Stimulated activated CD4-positive, alpha-beta T cell treated with anti-CD3 and anti-CD28 coated beads, Interleukin-15, amount 100 ng/mL, for 48 hours (primary cell): ENCODE measurements at places on chromosomes 13 and 19.

GRCh38 chr13:36088463-36088862 is 42.7 kb downstream of the DCLK1 start:
- DNase-seq: no peak

DNA sequence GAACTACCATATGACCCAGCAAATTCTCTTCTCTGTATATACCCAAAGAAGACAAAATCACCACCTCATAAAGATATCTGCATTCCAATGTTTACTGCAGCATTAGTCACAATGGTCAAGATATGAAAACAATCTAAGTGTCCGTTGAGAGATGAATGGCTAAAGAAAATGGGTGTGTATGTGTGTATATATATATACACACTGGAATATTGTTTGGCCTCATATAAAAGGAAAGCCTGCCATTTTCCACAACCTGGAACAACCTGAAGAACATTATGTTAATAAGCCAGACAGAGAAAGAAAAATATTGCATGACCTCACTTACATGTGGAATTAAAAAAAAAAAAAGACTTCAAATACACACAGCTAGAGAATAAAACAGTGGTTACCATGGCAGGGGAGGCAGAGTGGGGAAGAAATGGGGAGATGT is 29.5 kb upstream of the RBM26 start:
- no peak for DNase-seq

- no peak for DNase-seq
Observed at GRCh38 chr19:3466635-3467034, 13.7 kb downstream of the SMIM24 start.

- DNase-seq: no peak
Observed at GRCh38 chr19:44808463-44809371, at the start of gene BCAM. Gene BCAM, plus strand, starts transcription at chr19:44809103. Its CDS starts 22 bp downstream, at chr19:44809125.

DNA sequence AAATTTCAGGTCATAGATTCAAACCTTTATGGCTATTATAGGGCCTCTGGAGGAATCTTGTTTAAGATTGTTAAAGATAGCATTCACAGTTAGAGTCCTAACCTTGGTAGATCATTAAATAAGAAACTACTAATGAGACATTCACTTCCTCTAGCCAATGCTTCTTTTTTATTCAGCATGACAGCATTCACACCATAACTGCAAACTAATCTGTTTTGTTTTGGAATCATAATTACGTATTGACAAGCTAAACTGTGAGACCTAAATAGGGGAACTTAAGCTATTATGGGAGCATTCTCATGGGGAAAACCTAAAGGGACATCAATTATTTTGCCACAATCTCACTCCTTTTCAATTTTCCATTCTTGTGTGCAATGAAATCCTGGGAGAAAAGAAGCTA is 653.8 kb downstream of the PCDH9 start:
- no peak for DNase-seq

DNA sequence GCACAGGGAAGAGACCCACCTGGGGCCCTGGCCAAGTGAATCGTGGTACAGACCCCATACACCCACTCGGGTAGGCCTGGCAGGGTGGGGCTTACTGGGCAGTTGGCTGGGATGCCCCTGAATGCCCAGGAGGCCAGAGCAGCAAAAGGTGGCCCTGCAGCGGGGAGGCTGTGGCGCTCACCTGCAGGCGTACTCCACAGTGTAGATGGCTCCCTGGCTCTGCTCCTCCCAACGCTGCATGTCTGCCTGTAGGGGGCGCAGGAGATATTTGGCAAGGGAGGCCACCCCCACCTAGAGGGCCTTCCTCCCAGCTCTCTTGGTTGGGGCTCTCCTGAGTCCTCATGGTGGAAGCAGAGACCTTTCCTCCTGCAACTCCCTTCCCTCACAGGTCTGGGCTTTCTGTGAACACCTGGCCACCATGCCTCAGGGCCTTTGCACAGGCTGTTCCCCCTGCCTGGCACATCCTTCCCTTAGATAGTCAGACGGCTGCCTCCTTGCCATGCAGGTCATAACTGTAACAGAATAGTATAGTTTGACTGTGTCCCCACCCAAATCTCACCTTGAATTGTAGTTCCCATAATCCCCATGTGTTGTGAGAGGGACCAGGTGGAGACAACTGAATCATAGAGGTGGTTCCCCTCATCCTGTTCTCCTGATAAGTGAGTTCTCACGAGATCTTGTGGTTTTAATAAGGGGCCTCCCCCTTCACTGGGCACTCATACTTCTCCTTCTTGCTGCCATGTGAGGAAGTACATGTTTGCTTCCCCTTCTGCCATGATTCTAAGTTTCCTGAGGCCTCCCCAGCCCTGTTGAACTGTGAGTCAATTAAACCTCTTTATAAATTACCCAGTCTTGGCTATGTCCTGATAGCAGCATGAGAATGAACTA is 5.9 kb downstream of the BORCS8 start:
- peak; percentile 27 for DNase-seq

DNA sequence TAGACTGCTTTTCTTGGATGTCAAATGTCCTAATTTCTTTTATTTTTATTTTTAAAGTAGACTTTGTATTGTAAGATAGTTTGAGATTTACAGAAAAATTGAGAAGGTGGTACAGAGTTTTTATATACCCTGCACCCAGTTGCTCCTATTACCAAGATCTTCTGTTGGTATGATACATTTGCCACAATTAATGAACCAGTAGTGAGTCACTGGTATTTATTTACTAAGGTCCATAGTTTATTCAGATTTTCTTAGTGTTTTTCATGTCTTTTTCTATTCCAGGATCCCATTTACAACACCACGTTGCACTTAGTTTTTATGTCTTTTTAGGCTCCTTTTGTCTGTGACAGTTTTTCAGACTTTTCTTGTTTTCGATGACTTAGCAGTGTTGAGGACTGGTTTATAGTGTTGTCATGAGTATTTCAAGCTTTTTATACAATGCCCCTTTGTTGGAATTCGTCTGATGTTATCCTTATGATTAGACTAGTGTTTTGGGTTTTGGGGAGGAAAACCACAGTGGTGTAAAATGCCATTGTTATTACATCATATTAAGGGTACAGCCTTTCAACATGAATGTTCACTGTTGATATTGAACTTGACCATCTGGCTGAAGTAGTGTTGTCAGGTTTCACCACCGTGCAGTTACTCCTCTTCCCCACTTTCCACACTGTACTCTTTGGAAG is 35.9 kb downstream of the COG3 start:
- no peak for DNase-seq

GRCh38 chr19:8686549-8686948 is 12.0 kb downstream of the ACTL9 start:
- no peak for DNase-seq

- no peak for DNase-seq
Observed at GRCh38 chr13:74037762-74038161, 96.4 kb downstream of the KLF12 start.

- no peak for DNase-seq
Observed at GRCh38 chr19:35414442-35414841, 33.6 kb upstream of the FFAR2 start.

GRCh38 chr13:41503356-41503755 is 46.0 kb downstream of the RGCC start:
- DNase-seq: no peak

DNA sequence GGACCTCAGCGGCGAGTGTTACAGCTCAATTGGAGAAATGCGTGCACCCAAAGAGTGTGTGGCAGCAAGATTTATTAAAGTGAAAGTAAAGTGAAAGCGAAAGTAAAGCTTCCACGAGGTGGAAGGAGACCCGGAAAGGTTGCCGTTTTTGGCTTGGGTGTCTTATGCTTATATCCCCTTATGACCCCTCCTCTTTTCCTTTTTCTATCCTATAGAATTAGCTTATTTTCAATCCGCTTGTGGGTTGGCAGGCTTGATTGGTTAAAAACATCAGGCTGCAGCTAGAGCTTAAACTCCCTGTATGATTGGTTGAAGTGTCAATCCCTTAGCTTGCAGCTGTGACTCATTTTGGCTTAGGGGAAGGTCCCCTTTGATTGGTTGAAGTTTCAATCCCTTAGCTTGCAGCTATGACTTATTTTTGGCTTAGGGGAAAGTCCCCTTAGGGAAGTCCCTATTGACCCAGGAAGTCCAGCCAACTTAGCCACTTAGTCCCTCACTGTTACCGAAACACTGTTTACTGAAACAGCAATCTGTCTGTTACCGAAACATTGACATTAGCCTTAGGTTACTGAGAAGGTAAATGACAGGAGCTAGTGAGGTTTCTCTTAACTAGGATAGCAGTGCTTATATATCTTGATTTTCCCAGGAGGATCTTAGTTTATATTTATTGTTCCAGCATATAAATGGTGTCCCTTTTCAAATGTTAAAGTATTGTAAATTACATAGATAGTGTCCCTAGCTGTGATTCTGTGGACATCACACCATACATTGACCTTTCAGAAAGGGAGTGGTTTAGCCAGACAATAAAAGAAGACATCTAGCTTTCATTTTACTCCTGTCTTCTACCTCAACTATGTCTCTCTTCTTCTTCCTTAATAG is 575.8 kb downstream of the DACH1 start:
- peak; percentile 10 for DNase-seq
